ENCODE measurements at places on chromosomes 11 and 22.

GRCh38 chr11:76238551-76238950 is 32.2 kb upstream of the WNT11 start:
- DNase-seq = no peak

DNA sequence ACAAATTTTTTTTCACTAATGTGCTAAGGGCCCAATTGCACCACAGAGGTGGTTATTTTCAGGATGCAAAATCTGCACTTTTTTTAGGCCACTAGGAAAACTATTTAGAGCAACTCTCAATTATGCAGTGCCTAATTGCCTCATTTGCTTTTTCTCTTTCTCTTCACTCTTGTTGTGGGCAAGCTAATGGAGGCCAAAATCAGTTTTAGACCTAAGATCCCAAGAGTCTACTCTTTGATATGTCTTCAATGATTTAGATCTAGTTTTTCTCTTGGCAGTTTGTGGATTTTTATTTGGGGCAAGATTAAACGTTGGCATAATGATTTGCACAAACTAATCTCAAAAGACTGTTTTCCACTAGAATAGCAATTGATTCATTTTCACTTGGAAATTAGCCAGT is 1996.9 kb downstream of the LRRC4C start:
- no peak for DNase-seq

DNA sequence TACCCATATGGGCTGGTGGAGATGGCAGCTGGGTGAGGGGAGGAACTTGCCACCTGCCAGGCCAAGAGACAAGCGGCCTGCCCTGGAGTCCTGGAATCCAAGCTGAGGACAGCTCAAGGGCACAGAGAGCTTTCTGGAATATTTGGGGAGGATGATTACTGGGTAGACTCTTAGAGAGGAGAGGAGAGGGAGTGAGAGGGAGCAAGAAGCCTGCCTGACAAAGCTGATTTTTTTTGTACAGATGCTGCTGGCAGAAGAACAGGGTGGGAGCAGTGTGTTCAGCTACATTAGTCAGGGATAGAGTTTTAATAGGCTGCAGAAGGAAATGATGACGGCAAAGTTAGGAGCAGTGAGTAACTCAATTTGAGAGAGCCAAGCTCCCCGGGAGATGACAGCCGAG is 299.3 kb downstream of the NXPE2 start:
- DNase-seq = no peak

DNA sequence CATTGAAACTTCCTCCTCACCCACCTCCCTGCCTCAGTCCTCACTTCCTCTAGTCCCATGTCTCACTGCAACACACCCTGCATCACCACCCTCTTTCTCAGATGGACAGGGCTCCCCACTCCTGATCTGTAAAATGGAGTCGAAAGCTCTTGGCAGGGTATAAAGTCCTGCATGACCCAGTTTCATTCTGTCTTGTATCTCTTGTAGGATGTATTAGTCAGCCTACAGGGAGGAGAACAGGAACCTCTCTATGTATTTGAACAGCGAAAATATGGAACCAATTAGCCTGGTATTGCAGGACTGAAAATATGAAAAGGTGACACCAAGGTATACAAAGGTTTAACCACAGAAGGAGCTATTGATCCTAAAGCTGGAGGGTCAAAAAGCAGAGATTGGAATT is 156.9 kb upstream of the SNX19 start:
- no peak for DNase-seq

DNA sequence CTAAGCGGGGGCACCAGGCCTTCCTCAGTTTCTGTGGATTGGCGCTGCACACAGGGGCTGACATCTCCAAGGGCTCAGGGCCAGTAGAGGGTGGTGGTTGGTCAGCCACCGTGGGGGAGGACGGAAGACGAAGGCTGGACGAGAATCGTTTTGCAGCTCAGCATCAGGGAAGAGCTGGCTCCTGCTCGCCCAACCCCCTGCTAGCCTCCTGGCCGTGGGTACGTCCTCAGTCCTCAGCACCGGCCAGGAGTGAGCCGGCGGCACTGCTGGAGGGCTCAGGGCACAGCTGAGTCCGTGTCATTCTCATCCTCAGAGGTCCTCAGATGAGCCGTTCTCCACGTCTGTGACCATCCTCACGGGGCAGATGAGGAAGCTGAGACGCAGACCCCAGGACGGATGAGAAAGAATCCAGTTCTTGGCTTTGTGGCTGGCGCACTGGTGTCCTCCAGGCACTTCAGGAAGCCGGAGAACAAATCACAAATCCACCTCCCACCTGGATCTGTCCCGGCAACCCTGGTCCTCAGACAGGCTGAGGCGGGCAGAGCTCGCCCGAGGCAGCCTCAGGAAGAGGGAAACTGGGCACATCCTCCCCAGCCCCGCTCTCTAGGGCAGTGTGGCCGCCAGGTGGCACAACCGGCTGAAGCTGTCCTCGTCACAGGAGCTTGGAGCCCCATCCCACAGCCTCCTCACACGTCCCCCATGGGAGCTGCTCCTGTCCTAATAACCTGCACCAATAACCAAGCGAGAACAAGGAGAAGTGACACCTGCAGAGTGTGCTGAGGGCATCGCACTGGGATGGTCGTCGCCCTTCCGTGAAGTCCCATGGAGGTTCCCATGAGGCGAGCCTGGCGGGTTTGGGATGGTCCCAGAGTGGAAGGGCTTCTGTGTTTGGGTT is 393.7 kb downstream of the BRD1 start:
- no peak for DNase-seq

- DNase-seq = no peak
Observed at GRCh38 chr22:17140826-17141766, 18.0 kb downstream of the HDHD5 start.

GRCh38 chr11:117424781-117425180 is 97.1 kb downstream of the CEP164 start:
- no peak for DNase-seq

DNA sequence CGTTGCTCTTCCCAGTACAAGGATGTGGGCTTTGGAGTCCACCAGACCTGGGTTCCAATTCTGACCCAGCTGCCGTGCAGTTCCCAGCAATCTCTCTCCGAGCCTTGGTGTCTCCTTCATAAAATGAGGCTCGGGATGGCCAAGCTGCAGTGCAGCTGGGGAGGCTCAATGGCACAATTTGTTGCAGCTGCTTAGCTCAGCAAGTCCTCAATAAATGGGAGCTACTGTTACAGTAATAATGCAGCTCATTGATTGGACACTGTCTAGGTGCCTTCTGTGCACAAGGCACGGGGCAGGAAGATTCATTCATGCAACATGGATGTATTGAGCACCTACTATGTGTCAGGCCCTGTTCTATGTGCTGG is 37.1 kb downstream of the SHISAL1 start:
- DNase-seq = no peak

DNA sequence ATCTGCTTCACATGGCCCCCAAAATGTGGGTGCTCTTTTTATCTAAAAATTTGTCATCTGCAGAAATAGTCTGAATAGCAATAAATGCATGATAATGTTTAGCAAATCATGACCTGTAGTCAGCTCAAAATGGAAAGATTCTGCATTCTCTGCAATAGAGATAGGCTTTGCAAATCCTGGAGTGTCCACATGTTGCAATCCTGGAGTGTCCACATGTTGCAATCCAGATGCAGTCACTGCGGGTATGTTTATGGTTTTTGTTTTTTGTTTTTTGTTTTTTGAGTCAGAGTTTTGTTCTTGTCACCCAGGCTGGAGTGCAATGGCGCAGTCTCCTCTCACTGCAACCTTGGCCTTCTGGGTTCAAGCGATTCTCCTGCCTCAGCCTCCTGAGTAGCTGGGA is 20.2 kb upstream of the LRRC32 start:
- no peak for DNase-seq
